ENCODE measurements at places on chromosomes 1 and 21.
A peak's percentile ranks its signal among the peaks of the same experiment; 100 is the strongest.

GRCh38 chr1:204731509-204731908, 46.0 kb upstream of the LRRN2 start:
- no peak for DNase-seq

DNA sequence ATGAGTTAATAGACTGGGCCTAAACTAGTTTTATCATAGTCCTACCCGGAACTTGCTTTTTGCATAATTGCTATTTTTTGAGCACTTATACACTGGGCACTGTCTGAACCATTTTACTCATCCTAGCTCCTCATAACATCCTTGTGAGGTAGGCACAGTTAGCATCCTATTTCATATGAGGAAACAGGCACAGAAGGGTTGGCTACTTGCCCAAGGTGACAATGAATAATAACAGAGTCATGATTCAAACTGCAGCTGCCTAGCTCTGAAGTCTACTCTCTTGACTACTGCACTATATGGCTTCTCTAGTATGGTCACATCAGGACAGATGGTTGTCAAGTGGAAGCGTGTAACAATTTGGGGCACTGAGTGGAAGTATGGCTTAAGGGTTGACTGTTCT, 18.2 kb upstream of the RC3H1 start:
- no peak for DNase-seq

- no peak for DNase-seq
Measured at GRCh38 chr1:33985656-33986055, 121.8 kb downstream of the HMGB4 start.

GRCh38 chr1:38785285-38786039, 74.1 kb downstream of the RRAGC start:
- peak; percentile 8 for DNase-seq

- DNase-seq, result no peak
Measured at GRCh38 chr1:19942088-19942487, 18.7 kb upstream of the PLA2G2E start.

DNA sequence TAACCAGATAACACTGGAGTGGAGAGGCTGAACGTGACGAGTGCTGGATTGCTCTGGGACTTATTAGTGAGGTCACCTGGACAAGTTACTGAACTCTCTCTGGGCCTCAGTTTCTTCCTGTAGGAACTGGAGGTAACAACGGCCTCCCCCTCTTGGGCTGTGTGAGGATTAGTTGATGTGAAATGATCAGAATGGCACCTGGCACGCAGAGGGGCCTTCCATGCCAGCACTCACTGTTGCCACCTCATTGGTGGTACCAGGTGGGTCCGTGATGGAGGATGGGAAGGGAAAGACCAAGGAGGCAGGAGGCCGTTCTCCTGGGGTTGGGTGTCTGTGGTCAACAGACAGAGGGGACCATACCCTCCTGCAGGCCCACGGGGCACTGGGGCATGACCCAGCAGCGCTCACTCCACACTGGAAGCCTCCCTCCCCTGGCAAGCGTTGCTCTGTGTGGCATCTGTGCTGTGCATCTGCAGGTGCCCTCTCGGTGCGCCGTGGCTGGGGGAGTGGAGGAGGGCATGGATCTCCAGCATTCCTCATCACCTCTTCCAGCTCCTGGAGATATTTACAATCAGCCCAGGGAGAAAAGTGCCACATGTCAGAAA, 349.5 kb upstream of the VAMP3 start:
- DNase-seq, result no peak
